ENCODE measurements at places on chromosomes 3 and 15. TPM values are rescaled to one million over a fixed set of nuclear protein-coding genes. Genes with fewer than 3 reads are reported as not detected.

The UCN2 gene
- total RNA-seq: not detected

The GUCA1C gene
- total RNA-seq: not detected

The SYNPR gene
- total RNA-seq: not detected

The GP5 gene
- total RNA-seq: not detected

The POPDC2 gene
- 0.16 TPM for total RNA-seq

The TMC3 gene
- not detected for total RNA-seq

The TMEM212 gene
- 0.05 TPM for total RNA-seq
